ENCODE measurements at places on chromosomes 1 and 21. TPM values are rescaled to one million over a fixed set of nuclear protein-coding genes. Genes with fewer than 3 reads are reported as not detected.

GRCh38 chr1:11985851-11986250, 5.6 kb downstream of the MFN2 start:
- peak; percentile 7 for DNase-seq
- H3K27ac ChIP-seq: no peak overlapping the region
- peaks cover 16% of the 10 kb centered on the region for H3K36me3 ChIP-seq
- no peaks in the 10 kb centered on the region for H3K27me3 ChIP-seq
- H3K4me1 ChIP-seq: peaks cover 12% of the 10 kb centered on the region
- H3K4me3 ChIP-seq: no peak overlapping the region

GRCh38 chr1:39462074-39462473, 29.4 kb upstream of the BMP8A start:
- peak; percentile 3 for DNase-seq
- H3K4me1 ChIP-seq: no peaks in the 10 kb centered on the region
- no peaks in the 10 kb centered on the region for H3K27me3 ChIP-seq
- peaks cover 85% of the 10 kb centered on the region for H3K36me3 ChIP-seq

DNA sequence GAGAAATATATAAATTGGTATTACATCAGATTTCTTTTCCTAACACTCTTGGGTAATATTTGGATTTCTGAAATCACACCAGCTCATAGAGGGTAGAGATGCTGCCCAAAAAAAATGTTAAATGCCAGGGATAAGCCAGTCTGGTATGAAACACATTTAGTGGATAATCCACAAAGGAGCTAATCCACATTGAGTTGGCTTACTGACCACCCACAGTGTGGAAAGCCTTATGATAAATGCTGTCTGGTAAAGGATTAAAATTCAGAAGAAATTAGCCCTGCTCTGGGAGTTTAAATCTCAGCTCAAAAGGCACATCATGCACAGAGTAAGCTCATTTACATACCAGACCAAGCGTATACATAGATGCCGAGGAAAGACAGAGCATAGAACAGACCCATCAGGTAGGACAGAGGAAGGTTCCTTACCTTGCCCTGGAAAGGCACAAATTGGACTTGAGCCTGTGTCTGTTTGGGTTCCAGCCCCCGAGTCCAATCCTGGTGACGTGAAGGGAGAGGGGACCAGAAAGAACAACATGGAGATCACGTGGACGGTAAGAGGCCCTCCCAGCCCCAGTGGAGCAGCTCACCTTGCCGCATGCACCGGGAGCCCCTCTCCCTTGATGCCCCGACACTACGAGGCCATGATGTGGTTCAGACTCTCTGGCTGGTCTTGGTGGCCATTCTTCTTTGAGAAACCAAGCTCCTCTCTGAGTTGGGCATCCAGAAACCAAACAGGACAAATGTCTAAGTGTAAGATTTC, 62.9 kb upstream of the CNTN2 start:
- no peak overlapping the region for H3K27ac ChIP-seq
- no peaks in the 10 kb centered on the region for H3K4me1 ChIP-seq
- H3K4me3 ChIP-seq: no peak overlapping the region
- no peaks in the 10 kb centered on the region for H3K27me3 ChIP-seq
- DNase-seq: no peak

CDC42BPA gene
- total RNA-seq: 31.2 TPM

GRCh38 chr1:151728151-151729054, 7.1 kb downstream of the RIIAD1 start:
- H3K36me3 ChIP-seq: no peaks in the 10 kb centered on the region
- peaks cover 41% of the 10 kb centered on the region for H3K27me3 ChIP-seq
- peak; percentile 63 for DNase-seq
- H3K27ac ChIP-seq: no peak overlapping the region

Measured in astrocyte (in vitro differentiated cells and primary cell).